ENCODE measurements at places on chromosomes 4 and X.

- DNase-seq: no peak
Measured at GRCh38 chrX:38061335-38061734, 55.0 kb downstream of the SYTL5 start.

GRCh38 chr4:100286636-100287035 is 96.4 kb upstream of the DDIT4L start:
- no peak for DNase-seq

DNA sequence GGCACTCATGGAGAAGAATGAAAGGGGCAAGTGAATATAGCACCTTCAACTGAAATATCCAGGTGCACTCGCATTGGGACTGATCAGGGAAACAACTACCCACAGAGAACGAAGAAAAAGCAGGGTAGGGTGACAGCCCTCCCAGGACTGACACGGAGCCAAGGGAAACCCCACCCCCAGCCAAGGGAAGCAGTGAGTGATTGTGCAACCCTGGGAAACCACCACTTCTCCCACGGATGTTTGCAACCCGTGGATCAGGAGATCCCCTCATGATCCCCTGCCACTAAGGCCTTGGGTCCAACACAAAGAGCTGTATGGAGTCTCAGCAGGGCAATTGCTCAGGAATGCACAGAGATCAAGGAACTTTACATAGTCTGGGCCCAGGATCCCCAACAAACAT is 158.5 kb upstream of the HCCS start:
- DNase-seq: no peak

DNA sequence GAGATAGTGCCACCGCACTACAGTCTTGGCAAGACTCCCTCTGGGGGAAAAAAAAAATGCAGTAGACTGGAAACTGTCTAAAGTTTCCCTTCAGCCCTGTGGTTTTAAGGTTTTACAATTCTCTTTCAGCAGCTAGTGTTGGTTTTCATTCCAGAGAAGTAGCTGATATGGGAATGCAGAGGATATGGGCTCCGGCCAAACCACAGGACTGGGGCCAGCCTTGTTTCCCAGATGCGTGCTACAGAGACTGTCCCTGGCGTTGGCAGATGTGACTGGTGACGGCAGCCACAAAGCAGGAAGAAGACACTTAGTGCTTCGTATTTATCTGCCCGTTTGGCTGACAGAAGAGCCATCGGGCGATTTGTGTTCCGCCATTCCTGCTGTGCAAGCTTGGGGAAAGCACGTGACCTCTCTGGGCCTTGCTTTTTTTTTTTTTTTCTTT is 43.2 kb downstream of the ZBTB49 start:
- no peak for DNase-seq

- no peak for DNase-seq
Measured at GRCh38 chr4:189912170-189912569, 28.5 kb upstream of the FRG1 start.

GRCh38 chrX:119145241-119145653 is 17.6 kb upstream of the KIAA1210 start:
- peak; percentile 20 for DNase-seq

DNA sequence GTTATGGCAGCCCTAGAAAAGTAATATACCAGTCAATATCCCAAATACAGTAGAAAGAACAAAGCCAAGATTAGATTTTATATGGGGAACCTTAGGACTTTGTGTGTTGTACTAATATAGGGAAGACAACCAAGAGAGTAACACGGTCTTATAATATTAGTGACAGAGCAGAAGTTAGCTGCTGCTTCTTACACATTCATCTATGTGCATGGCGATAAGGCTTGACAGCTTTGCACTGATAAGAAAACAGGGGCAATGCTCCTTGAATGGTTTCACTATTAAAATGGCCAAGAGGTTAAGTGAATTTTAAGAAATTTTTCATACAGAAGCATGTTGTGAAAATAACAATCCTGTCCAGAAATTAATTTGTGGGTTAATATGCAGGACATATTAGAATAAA is 521.6 kb downstream of the CCSER1 start:
- DNase-seq: no peak

- DNase-seq: no peak
Measured at GRCh38 chr4:22090661-22091351, 142.2 kb upstream of the KCNIP4 start.

DNA sequence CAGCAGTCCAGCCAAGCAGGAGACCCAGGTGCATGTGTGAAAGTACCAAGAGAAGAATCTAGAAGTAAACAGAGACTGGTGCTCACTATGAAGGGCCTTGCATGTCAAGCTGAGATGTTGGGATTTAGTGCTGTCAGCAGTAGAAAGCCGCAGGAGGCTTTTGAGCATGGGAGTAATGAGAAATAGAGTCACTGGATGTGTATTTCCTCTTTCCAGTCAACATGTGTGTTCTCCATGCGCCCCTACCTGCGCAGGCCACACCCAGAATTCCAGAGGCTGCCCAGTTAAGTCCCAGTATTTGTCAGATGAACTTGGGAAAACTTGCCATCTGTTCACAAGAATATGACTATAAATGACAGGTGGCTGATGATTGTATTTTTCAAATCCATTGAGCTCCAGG is 4.5 kb upstream of the MAMLD1 start:
- no peak for DNase-seq

GRCh38 chrX:3348191-3348590 is 1.7 kb upstream of the MXRA5 start:
- no peak for DNase-seq

- DNase-seq: no peak
Measured at GRCh38 chrX:145213504-145213903, 33.8 kb upstream of the SPANXN1 start.

DNA sequence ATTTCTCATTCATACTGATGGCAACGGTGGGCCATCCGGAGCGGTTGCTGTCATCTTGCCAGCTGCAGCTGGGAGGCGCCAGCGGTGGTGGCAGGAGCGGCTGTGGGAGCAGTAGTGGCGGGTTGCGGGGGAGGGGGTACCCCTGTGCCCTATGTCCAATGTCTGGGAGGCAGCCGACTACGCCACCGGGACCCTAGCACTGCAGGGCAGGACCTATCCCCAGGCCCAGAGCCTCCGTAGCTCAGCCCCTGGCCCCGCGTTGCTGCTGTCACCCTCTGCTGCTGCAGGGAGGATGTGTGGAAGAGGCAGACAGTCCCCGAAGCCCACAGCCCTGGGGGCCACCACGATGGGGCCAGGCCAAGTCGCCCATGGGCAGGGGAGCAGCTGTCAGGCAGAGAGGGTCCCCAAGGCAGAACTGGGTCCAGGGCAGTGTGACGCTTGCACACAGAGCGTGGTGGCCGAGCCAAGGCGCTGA is 10.0 kb upstream of the SPP1 start:
- DNase-seq: no peak

GRCh38 chr4:10929818-10930217 is 245.2 kb upstream of the CLNK start:
- DNase-seq: no peak

DNA sequence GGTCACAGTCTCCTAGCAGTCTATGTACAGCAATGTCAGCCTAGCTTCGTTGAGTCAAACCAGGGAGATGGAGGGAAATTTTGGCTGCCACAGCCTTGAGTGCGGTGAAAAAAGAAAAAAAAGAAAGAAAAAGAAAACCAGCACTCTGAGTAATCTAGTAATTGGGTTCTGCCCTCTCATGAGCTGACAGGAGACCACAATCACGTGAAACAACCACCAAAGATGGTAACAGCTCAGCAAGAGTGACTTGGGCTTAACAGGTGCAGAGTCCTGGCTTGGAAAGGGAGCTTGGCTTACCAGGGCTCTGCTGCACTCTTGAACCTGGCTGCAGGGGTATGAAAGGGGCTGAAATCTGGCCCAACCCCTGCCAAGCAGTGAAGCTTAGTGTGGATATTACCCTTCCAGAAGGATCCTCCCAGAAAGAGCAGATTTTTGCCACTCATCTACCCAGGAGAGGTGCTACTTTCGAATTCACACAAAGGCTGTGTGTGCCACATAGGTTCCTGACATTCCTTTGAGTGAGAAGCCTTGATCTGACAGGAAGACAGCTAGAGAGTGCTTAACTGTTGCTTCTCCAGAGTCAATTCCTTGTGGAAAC is 350.3 kb downstream of the PTTG2 start:
- DNase-seq: peak; percentile 71

DNA sequence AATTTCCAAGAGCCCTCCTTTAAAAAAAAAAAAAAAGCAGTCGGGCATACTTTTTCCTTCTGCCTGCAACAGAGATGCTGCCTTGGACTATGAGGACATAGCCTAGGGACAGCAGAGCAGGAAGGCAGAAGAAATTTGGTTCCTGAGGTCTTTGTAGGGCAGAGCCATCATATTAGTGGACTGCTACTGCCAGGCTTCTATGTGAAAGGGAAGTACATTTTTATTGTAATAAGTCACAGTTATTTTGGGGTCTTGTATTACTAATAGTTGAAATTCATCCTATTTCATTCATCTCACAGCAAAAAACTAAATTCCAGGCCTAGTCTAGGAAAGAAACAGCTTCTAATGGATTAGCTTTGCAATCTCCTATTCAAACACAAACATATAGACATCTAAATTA is 211.2 kb downstream of the NSUN7 start:
- DNase-seq: no peak

DNA sequence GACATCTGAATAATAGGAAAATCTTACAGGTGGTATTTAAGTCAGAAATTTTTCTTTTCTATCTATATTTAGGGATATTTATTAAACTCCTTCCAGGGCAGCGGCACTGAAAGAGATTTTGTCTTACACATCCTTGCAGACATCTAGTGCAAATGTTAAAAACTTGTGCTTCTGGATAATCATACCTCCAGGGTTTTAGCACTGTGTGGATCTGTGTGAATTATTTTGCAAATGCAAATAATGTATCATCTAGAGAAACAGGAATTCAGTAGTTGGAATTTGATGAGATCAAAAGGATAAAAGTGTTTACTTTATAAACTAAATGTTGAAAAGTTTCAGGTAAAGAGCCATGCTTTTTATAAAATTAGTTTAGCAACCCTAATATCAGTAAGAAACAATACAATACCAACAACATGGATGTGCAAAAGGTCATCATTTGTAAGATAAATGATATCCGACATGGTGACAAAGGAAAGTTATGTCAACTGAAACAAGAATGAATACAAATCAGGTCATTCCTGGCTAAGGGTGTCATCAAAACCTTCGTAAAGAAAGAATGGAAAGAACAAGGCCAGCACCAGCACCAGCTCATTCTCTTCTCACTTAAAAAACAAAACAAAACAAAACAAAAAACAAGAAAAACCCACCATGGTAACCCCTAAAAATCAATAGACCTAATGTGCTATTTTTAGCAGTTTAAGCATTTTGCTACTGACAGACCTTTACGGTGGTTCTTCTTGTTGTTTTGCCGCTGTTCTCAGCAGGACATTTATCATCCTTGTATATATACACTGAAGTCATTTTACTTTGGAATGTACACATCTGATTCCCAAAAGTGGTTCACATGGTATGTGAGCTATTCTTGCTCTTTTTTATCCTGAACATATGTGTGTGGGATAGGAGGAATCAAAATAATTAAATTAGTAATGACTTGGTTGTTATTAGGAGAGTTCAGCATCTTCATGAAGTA is 219.7 kb upstream of the NDST3 start:
- no peak for DNase-seq

DNA sequence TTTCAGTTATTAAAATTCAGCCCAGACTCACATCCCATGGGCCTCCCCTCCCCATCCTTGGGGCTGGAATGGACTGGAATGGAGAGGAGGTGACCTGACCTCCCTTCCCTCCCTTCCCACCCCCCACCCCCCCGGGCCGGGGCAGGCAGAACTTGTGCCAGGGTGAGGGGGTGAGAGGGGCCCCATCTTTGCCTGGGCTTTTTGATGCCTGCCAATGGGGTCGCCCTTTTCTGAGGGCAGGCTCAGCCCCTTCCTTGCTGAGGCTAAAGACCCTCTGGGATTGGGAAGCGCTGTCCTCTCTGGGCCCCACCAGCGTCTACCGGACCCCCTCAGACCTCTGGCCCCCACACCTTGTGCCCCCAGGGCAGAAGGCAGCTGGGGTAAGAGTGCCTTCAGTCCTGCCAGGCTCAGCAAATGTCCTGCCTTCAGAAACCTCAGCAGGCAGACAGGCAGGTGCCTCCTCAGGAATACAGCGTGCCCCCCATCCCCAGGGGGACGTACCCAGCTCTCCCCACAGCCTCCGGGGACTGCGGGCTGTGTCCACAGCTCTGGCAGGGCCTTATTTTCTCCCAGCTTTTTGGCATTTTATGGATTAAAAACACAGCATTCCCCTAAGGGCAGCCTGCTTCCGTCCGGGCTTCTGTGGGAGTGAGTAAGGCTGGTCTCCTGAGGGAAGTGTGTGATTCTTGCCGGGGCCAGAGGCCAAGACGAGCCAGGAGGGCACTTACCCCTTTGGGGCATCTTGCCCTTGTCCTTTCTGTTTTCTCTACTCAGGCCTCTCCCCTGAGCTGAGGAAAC is 12.6 kb upstream of the CCNQ start:
- DNase-seq: no peak

GRCh38 chr4:121454251-121454979 is 73.6 kb upstream of the QRFPR start:
- DNase-seq: no peak

DNA sequence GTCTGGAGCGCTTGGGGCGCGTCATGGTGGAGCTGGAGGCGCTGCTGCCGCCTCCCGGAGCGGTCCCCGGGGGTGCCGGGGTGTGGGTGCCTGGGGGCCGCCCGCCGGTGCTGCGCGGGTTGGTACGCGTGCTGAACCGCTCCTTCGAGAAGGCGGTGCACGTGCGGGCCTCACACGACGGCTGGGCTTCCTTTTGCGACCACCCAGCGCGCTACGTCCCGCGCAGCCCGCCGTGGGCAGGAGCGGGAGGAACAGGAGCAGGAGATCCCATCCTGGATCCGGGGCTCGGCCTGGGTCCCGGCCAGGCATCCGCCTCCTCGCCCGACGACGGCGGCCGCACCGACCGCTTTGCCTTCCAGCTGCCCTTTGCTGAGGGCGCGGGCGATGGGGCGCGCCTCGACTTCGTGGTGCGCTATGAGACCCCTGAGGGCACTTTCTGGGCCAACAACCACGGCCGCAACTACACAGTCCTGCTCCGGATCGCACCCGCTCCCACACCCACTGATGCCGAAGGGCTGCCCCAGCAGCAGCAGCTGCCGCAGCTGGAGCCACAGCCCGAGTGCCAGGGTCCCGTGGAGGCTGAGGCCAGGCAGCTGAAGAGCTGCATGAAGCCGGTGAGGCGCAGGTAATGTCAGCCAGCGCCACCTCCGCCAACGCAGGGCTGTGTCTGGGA is 792 bp downstream of the PPP1R3F start:
- DNase-seq: no peak

DNA sequence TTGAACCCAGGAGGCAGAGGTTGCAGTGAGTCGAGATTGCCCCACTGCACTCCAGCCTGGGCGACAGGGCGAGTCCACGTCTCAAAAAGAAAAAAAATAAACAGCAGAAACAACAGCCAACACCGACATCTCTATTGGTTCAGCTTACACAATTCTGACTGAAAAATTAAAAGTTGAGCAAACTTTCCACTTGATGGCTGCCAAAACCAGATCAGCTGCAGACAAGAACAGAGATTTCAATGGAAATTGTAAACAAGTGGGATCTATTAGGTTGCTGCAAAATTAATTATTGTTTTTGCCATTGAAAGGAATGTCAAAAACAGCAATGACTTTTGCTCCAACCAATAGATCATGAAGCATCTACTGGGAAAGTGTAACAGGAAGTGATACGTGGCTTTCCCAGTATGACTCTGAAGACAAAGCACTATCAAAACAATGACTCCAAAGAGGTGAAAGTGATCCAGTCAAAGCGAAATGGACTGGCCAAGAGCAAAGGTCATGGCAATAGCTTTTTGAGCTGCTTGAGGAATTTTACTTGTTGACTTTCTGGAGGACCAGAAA is 26.3 kb downstream of the UPF3B start:
- DNase-seq: no peak

Data from stimulated activated CD8-positive, alpha-beta memory T cell treated with anti-CD3 and anti-CD28 coated beads, Interleukin-4, amount 100 ng/mL, for 48 hours (primary cell).